Stimulated activated CD4-positive, alpha-beta T cell treated with anti-CD3 and anti-CD28 coated beads, Interleukin-4, amount 100 ng/mL, for 48 hours (primary cell): ENCODE measurements at places on chromosomes 4 and X.
A peak's percentile ranks its signal among the peaks of the same experiment; 100 is the strongest.

GRCh38 chr4:153573881-153574802, 108.0 kb downstream of the TMEM131L start:
- DNase-seq = peak; percentile 37

- no peak for DNase-seq
Measured at GRCh38 chrX:13360146-13360545, 40.3 kb upstream of the ATXN3L start.

GRCh38 chr4:153465615-153466080, 512 bp upstream of the TMEM131L start:
- no peak for DNase-seq

DNA sequence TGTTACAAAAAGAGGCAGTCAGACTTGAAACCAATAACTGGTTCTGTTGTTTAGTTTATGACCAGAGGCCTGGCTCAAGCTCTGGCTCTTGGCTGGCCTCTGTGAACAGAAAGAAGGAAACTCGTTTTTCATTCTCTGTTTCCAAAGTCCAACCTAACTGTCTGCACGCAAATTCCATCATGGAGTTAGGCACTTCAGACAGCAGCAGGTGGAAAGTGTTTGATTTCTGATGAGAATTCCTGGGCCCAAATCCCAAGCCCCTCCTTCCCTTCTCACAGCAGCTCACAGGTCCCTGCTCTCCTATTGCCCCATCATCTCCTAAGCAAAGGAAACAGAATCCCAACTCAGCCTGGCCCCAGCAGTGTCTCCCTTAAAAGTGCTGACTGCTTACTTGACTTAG, 42.8 kb upstream of the FGF16 start:
- no peak for DNase-seq

DNA sequence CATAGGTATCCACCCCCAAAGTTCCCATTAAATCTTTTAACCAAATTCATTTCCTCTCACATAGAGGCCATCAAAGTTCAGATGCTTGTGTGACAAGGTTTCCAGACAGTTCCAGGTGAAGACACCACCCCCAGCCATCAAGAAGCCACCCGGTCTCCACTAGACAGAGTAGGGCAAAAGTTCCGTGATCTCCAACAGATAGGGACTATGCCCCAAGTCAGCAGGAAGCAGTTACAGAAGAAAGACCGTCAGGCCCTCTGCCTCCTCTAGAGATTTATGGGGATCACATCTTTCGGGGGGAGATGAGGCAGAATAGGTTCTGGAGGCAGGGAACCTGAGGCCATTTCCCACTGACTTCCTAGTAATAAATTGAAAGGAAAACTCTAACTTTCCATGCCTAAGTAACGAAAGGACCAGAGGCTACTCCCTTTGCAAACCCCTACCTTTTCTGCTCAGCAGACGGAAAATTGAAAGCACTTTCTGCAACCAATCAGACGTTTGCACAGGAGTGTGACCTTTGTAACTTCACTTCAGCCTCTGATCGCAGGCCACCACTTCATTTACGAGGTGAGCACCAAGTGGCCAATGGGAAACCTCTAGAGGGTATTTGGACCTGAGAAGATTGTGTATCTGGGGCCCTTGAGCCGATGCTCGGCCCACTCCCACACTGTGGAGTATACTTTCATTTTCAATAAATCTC, 18.5 kb upstream of the ZNF280C start:
- no peak for DNase-seq

GRCh38 chrX:72382202-72382595, 76.5 kb upstream of the CITED1 start:
- no peak for DNase-seq

GRCh38 chrX:128781506-128781905, 729.3 kb upstream of the ACTRT1 start:
- no peak for DNase-seq

- DNase-seq = no peak
Measured at GRCh38 chr4:1593458-1593857, 90.7 kb downstream of the FAM53A start.

- DNase-seq = no peak
Measured at GRCh38 chr4:120299631-120300030, 233.0 kb upstream of the MAD2L1 start.

GRCh38 chr4:144298519-144298918, 158.0 kb upstream of the GYPA start:
- DNase-seq = no peak

DNA sequence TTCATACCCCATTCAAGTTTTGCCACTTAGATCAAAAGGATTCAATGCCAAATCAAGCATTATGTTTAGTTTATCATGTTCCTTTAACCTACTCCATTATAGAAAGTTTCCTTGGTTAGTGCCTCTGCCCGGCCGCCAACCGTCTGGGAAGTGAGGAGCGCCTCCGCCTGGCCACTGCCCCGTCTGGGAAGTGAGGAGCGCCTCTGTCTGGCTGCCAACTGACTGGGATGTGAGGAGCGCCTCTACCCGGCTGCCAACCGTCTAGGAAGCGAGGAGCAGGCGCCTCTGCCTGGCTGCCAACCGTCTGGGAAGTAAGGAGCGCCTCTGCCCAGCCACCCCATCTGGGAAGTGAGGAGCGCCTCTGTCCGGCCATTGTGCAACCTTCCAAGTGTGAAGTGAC, 36.3 kb upstream of the PDGFRA start:
- no peak for DNase-seq

GRCh38 chr4:142614621-142615323, 231.3 kb downstream of the INPP4B start:
- DNase-seq = no peak

- no peak for DNase-seq
Measured at GRCh38 chr4:96103086-96103485, 263.2 kb downstream of the PDHA2 start.

DNA sequence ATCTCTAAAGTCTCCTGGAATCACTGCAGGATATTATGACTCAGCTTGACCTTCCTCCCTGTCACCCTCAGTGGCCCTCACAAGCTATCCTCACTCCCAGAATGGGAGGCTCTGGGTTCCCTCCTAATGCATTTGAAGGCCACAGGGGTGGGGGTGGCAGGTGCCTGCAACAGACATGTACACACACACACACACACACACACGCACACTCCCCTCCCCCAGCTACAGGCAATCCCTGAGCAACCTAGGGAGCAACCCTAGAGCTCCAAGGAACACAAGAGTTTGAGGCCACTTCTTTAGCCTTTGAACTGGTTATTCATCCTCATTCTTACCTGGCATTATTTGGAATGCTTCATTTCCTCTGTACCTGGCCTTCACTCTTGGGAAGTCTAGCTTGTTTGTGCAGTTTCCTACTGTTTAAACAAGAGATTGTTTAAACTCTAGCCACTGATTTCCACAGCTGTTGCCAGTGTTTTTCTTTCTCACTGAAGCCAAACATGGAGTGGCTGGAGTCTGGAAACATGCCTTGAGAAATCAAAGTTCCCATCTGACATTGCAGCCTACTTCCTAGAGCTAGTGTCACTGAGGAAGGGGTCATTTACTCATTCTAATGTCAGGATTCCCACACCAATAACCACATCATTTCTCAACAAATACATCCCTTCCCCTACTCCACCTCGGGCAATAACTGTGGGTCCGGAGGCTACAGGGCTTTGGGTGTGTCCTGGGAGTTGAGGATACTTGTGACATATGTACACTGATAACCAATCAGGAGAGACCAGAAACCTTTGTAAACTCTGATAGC, 37.7 kb downstream of the MAOA start:
- DNase-seq = no peak
